Small intestine (tissue), 16 donors: ENCODE measurements at places on chromosomes 3 and 15. TPM values are rescaled to one million over a fixed set of nuclear protein-coding genes. Genes with fewer than 3 reads are reported as not detected.
A peak's percentile ranks its signal among the peaks of the same experiment; 100 is the strongest.

DNA sequence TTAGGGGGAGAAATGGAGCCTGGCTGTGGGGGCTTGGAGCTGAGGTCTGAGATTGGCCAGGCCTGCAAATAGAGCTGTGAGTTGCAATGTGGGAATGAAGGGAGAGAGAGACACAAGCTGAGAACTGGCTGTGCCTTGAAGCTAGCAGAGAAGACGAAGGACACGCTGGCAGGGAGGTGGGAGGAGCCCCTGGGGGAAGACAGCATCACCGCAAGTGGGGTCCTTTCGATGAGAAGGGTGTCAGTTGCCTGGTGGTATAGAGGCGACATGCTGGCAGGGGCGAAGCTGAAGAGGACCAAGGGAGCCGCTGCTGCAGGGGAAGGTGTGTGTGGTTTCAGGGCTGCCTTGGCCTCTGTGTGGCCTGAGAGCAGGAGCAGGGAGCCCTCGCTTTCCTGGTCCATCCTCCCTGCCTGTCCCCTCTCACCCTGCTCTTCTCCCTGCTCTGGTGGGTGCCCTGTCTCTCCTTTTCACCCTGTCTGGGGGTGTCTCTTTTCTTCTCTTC, 5.5 kb downstream of the RHCG start:
- H3K4me3 ChIP-seq: no peak overlapping the region
- H3K27me3 ChIP-seq: peaks cover 45% of the 10 kb centered on the region
- H3K4me1 ChIP-seq: no peaks in the 10 kb centered on the region

DNA sequence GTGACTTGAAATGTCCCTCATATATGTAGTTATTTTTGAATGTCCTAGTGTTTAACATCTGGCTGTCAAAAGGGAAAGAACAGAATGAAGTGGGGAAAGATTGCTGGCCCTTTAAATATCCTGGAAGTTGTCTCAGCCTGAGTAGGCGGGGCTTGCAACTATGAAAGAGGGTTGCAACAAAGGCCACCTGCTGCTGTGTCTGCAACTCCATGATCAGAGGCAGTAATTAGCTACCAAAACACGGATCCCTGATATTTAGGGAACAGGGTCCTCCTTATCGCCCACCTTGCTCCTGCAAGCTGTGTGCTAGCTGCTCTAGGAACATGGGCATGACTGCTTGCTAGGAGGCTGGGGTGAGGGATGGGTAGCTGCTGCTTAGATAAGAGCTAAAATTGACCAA, 100.2 kb upstream of the CFAP20DC start:
- H3K36me3 ChIP-seq: no peaks in the 10 kb centered on the region
- no peak overlapping the region for H3K27ac ChIP-seq
- no peaks in the 10 kb centered on the region for H3K27me3 ChIP-seq
- no peak overlapping the region for H3K4me3 ChIP-seq
- no peak for DNase-seq

SST gene
- 377 TPM for polyA plus RNA-seq

MOBP gene
- 0.37 TPM for polyA plus RNA-seq

- DNase-seq: peak; percentile 85
- peaks cover 34% of the 10 kb centered on the region for H3K36me3 ChIP-seq
- no peak overlapping the region for H3K4me3 ChIP-seq
- peaks cover 32% of the 10 kb centered on the region for H3K4me1 ChIP-seq
These were observed 68.4 kb upstream of the HACD2 start for GRCh38 chr3:123653221-123653682.

GRCh38 chr15:42184296-42184695, 23.8 kb downstream of the VPS39 start:
- H3K4me1 ChIP-seq: no peaks in the 10 kb centered on the region
- H3K27me3 ChIP-seq: no peaks in the 10 kb centered on the region
- no peak for DNase-seq
- peaks cover 28% of the 10 kb centered on the region for H3K36me3 ChIP-seq

DNA sequence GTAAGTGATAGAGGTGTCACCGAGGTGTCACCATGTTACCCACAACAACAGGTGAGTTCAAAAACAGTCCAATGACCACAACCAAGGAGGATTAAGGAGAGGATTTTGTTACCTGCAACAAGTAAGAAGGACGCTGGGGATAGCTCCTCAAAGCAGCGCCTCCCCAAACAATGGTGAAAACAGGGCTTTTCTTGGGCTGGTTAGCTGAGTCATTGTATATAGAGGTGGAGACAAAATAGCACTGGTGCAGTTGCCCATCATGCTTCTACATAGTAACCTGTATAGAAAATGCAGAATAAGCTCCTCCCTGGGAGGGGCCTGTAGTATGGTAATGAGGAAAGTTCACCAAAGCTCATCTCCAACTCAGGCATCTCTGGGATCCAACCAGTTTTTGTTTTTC, 116.9 kb upstream of the EIF1B start:
- DNase-seq: no peak
- H3K36me3 ChIP-seq: no peaks in the 10 kb centered on the region
- no peaks in the 10 kb centered on the region for H3K4me1 ChIP-seq
- no peak overlapping the region for H3K27ac ChIP-seq

DNA sequence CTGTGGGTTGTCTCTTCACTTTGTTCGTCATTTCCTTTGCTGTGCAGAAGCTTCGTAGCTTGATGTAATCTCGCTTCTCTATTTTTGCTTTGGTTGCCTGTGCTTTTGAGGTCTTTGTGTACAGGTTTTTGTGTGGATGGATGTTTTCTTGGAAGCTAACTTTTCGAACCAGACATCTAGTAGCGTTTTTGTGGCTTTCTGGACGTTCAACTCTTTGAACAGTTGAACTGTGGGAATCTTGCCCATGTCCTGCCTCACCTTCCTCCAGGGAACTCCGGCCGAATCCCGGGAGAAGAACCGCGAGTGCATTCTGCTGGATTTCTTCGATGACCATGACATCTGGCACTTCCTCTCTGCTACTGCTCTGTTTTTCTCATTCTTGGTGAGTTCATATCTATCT, 70.6 kb downstream of the USF3 start:
- no peak overlapping the region for H3K4me3 ChIP-seq
- peaks cover 2% of the 10 kb centered on the region for H3K4me1 ChIP-seq
- H3K36me3 ChIP-seq: no peaks in the 10 kb centered on the region
- no peak for DNase-seq

DNA sequence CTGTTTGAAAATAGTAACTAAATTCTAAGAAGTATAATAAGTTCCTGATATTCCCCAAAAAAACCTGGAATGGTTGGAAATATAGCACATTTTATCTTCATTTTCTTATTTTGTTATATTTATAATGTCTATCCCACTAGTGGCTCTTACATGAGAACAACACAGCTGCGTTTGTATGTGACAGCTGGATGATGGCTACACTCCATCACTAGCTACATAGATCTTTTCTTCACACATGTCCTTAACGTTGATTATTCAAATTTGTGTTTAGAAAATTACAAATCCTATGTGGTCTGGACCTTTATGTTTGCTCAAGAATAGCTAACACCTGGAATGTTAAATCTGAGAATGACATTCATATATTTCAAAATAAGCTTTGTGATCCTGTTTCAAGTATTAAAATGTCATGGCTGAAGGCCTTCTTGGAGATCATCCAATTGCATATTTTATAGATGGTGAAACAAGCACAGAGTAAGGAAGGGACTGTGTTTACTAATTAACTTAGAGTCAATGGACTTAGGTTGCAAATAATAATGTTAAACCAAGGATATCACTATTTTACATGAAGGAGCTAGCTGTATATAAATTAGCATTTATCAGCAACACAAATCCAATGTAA, 60.8 kb downstream of the ATP13A5 start:
- H3K36me3 ChIP-seq: no peaks in the 10 kb centered on the region
- H3K4me3 ChIP-seq: no peak overlapping the region
- H3K27ac ChIP-seq: no peak overlapping the region
- no peaks in the 10 kb centered on the region for H3K4me1 ChIP-seq

DNA sequence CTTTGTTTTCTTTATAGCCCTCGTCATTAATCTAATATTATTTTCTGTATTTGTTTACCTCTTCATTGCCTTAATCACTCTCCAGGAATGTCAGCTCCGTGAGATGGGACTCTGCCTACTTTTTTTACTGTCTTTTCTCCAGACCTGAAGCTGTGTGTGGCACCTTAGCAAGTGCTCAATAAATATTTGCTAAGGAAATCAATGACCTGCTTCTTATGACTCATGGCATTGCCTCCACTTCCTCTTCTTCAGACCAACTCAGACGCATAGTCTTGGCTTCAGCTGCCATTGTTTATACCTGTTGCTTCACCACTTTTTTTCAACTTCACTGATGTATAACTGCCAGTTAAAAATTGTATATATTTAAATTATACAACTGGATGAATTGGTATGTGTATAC, 218.5 kb upstream of the CMC1 start:
- no peaks in the 10 kb centered on the region for H3K4me1 ChIP-seq
- no peak overlapping the region for H3K4me3 ChIP-seq
- no peak overlapping the region for H3K27ac ChIP-seq
- no peaks in the 10 kb centered on the region for H3K27me3 ChIP-seq
